ENCODE measurements at places on chromosomes 12 and 14. TPM values are rescaled to one million over a fixed set of nuclear protein-coding genes. Genes with fewer than 3 reads are reported as not detected.

The IRAK3 gene
- 0.05 TPM for total RNA-seq

The OR6C65 gene
- total RNA-seq: not detected

The TAS2R8 gene
- not detected for total RNA-seq

- DNase-seq: peak; percentile 42
These were observed 86.3 kb downstream of the EML5 start for GRCh38 chr14:88706425-88706824.

- no peak for DNase-seq
These were observed 45.7 kb upstream of the OTX2 start for GRCh38 chr14:56855891-56856461.

DNA sequence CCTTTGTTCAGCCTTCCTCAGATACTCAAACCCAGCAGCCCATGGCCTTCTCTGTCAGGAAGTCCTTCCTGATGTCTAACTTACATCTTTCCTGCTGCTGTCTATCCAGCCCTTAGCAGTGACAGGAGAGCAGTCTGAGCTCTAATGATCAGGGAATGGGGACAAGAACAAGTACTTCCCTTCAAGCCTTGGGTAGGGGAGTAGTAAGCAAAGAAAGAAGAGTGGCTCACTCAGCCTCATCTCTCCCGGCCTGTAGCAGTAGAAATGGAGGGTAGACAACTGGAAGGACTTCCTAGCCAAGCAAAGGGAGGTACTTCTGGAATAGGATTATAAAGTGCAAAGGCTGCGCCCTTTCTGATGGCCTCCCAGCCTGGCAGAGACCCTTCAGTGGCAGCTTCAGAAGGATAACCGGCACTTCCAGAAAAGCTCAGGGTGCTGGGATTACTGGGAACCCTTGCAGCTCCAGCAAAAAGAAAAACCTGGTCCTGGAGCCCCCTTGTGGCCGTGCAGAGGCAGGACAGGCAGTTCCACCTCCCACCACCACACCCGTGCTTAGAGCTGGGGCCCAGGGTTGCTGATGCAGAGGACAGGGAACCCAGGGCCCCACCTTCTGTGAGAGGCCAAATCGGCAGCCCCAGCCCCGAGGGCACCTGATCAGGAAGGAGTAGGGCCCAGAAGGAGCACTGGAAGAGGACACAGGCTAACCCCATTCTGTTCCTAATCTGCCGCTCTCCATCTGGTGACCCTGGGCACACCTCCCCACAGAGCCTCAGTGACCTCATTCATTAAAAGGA lies 12.4 kb upstream of the SMUG1 start:
- DNase-seq: peak; percentile 22

GRCh38 chr12:80551897-80552296 lies 107.9 kb downstream of the PTPRQ start:
- peak; percentile 98 for DNase-seq

DNA sequence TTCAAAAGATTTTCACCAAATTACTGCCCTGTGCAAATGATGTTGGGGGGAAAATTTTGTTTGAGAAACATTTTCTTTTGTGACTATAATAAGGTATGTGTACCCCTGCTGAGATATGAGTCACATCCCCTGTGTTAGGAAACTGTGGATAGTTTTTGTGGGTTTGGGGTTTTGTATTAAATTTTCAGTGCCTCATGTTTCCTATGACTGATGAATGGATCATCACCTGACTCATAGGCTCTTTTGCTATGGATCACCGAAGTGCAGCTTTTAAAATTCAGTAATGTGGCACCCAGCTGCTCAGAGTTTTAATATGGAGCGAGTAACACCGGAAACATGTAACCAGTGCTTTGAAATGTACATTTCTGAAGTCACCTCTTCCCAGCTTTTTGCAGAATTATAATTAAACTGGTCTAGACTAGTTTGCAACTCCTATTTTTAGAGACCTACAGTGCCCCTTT lies 167.4 kb upstream of the HMGA2 start:
- DNase-seq: peak; percentile 99

DNA sequence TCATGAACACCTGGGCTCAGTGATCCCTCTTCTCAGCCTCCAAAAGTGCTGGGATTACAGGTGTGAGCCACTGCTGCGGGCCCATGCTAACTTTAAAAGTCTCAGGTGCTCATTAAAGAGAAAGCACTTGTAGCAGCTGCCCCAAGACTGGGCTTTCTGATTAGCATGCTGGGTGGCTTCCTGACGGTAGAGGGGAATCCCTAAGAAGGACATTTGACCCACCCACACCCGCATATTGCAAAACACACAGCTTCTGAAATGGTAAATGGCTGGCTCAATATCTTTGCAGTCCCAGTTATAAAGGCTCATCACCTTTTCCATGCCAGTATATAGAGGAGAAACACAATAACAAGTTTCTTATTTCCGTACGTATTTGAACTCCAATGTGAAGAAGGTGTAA lies 19.3 kb upstream of the BICD1 start:
- DNase-seq: no peak

The RAPGEF3 gene
- total RNA-seq: 8.4 TPM

DNA sequence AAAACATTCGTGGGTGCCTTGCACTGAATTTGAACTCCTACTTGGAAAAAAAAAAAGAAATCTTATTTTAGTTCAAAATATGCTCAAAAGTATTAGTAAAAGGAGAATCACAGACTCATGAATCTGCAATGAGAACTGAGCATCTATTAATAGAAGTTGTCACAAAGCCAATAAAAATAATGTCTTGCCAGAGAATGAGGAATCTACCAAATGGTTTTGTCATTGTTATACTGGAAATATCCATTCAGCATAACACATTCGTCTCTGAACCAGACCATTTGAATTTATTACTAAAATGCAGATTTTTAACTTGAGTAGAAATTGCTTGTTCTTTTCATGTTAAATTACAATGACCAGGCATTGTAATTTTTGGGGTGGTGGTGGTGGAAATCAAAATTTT lies 11.6 kb upstream of the PTPRB start:
- DNase-seq: peak; percentile 90

The MMAB gene
- 17.8 TPM for total RNA-seq

GRCh38 chr14:61561104-61561503 lies 134.2 kb upstream of the HIF1A start:
- DNase-seq: peak; percentile 61

The CRACR2A gene
- 0.96 TPM for total RNA-seq

- DNase-seq: peak; percentile 1
These were observed 8.2 kb downstream of the TAS2R19 start for GRCh38 chr12:11014234-11014633.

GRCh38 chr12:84911271-84912197 lies 1.1 kb downstream of the SLC6A15 start:
- DNase-seq: peak; percentile 69

DNA sequence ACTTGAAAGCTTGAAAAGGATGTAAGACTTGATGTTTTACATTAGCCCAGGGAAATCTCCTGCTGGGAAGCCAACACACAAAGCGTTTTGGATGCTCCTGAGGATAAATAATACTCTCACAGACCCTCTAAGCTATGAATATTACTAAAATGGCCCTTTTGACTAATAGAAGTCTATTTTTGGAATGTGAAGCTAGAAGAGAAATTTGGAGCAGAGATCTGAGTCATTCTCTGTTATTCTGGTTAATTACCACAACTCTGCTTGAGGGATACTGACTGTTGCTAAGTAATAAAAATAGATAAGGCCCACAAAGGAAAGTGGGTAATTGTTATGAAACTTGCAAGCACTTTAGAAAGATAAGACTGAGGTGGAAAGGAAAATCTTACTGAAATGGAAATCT lies 346.2 kb upstream of the STXBP6 start:
- DNase-seq: no peak

The ACRBP gene
- total RNA-seq: 0.60 TPM

The PARPBP gene
- total RNA-seq: 5.8 TPM

GRCh38 chr14:101226265-101226602 lies 322.7 kb upstream of the RTL1 start:
- DNase-seq: no peak

GRCh38 chr12:5525783-5526367 lies 94.0 kb downstream of the NTF3 start:
- DNase-seq: no peak

The KLRD1 gene
- 0.45 TPM for total RNA-seq

DNA sequence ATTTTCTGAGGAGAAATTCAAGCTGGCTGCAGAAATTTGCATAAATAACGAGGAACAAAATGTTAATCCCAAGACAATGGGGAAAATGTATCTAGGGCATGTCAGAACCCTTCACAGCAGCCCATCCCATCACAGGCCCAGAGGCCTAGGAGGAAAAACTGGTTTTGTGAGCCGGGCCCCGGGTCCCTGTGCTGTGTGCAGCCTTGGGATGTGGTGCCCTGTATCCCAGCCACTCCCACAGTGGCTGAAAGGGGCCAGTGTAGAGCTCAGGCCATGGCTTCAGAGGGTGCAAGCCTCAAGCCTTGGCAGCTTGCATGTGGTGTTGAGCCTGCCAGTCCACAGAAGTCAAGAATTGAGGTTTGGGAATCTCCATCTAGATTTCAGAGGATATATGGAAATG lies 57.7 kb downstream of the NPAS3 start:
- DNase-seq: no peak

The SERPINA10 gene
- total RNA-seq: not detected

GRCh38 chr12:99067171-99067785 lies 422.2 kb downstream of the APAF1 start:
- no peak for DNase-seq

The NANOG gene
- 0.16 TPM for total RNA-seq

The TWF1 gene
- total RNA-seq: 98.8 TPM

The COX8C gene
- not detected for total RNA-seq

The SYCP3 gene
- not detected for total RNA-seq

The SLC6A15 gene
- total RNA-seq: 14.0 TPM

The COX14 gene
- total RNA-seq: 59.9 TPM

- DNase-seq: peak; percentile 16
These were observed 1.3 kb downstream of the A2ML1 start for GRCh38 chr12:8823565-8824300.

GRCh38 chr14:30551460-30551859 lies 7.5 kb upstream of the G2E3 start:
- no peak for DNase-seq

GRCh38 chr12:55842681-55843429 lies at the start of gene MMP19:
MMP19 (minus strand) TSS chr12:55842936; CDS start chr12:55842830, 106 bp downstream.
- DNase-seq: peak; percentile 70

DNA sequence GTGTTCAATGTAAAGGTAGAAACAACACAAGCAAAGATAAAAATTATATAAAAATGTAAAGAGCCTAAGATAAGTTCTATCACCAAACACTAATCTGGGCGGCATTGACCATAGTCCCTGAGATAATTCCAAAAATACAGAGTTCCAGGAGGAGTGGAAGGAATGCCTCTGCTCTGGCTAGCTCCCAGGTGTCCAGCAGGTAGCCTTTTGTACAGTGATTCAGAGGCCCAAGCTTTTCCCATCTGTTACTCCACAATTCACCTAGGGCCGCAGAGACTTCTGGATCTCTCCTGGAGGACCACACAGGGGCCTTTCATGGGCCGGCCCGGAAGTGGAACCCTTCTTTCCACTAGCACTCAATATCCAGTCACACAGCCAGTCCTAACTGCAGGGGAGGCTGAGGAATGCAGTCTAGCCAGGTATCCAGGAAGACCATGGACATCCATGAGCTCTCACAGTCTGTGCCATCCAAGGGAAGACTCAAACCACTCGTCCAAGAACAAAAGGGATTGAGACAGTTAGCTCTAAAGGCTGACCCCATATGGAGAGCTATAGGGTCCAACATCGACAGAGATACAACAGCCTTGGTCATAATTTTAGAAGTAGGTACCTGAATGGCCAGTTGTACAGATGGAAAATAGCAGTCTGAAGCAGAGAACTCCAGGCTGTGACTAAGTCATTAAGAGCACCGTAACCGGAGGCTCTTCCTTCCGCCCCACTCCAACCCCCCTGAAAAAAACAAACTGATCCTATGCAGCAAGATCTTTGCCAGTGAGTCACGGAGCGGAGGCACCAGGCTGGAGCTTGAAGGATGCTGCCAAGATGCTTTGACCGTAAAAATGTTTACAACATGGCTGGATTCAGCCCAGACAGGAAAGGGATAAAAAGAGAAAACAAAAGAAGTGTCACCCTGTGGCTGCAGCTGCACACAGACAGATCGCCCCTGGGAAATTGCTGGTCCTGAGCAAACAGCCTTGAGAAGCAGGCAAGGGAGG lies 204.8 kb downstream of the NUAK1 start:
- peak; percentile 99 for DNase-seq

- no peak for DNase-seq
These were observed 6.1 kb downstream of the MMP14 start for GRCh38 chr14:22842211-22843122.

The MORN3 gene
- 0.70 TPM for total RNA-seq

The FBXW8 gene
- total RNA-seq: 28.7 TPM

DNA sequence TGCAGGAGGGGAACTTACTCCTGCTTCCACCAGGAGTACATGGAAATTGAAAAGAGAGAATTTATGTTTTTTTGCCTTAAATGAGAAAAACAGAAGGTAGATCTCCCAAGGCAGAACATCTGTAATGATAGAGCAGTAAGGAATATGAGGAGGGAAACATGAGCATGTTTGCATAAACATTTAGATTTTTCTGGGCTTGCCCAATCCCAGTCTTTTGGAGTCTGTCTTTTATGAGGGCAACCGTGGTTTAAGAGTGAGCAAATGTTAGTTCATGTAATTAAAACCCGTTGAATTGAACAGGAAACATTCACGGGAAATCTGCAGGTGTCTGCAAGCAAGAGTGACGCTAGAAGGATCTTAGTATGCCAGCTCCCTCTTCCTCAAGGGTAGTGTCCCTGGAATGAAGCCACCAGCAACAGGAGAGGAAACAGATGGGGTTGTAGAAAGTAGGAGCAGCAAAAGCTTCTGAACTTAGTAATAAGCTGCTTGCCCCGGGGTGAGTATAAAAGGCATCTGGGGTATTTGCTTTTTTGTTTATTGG lies 79.3 kb downstream of the ARF6 start:
- DNase-seq: peak; percentile 66

The CLEC2D gene
- 4.7 TPM for total RNA-seq

The HOXC10 gene
- total RNA-seq: not detected

The LRIG3 gene
- total RNA-seq: 96.0 TPM

The GPRC5A gene
- 12.5 TPM for total RNA-seq

- no peak for DNase-seq
These were observed 42.8 kb downstream of the NKX2-1 start for GRCh38 chr14:36477266-36477665.

GRCh38 chr12:22348208-22348607 lies 13.7 kb upstream of the ST8SIA1 start:
- DNase-seq: no peak

GRCh38 chr14:74965486-74966153 lies 10.2 kb upstream of the PGF start:
- DNase-seq: peak; percentile 42

DNA sequence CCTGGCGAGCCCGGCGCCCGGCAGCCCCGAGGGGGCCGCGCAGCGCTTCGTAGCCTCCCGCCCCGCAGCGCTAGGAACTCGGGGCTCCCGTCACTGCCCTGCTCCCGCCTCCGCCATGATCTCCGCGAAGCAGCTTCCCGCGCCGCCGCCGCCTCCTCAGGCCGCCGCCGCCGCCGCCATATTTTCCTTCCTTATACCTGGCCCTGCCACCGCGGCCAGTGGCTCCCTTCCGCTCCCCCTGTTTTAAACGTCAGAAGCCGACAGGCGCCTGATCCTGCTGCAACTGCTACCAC lies 286 bp downstream of the PPP4R3A start:
- DNase-seq: no peak

Measured in astrocyte (in vitro differentiated cells and primary cell).